Body of pancreas (tissue), 4 donors: ENCODE measurements at places on chromosomes 5 and 9. TPM values are rescaled to one million over a fixed set of nuclear protein-coding genes. Genes with fewer than 3 reads are reported as not detected.
A peak's percentile ranks its signal among the peaks of the same experiment; 100 is the strongest.

DNA sequence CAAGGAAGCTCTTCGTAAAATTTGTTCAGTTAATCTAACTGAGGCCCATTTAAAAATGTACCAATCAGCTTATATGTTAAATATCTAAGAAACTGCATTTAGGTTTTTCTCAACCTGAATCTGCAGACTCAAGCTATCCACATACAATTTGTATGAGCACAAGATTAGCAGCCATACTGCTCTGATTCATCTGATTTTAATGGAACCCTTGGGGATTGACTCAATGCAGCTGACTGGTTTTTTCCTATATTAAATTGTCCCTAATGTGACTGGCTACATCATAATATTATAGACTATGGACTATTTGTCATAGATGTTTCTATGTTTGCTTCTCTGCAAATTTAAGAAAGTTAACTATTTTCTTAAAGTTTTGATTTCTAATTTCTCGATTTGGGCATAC is 451.0 kb upstream of the TUSC1 start:
- no peak for DNase-seq

- no peak for DNase-seq
Observed at GRCh38 chr5:98217138-98217537, 556.3 kb upstream of the RGMB start.

DNA sequence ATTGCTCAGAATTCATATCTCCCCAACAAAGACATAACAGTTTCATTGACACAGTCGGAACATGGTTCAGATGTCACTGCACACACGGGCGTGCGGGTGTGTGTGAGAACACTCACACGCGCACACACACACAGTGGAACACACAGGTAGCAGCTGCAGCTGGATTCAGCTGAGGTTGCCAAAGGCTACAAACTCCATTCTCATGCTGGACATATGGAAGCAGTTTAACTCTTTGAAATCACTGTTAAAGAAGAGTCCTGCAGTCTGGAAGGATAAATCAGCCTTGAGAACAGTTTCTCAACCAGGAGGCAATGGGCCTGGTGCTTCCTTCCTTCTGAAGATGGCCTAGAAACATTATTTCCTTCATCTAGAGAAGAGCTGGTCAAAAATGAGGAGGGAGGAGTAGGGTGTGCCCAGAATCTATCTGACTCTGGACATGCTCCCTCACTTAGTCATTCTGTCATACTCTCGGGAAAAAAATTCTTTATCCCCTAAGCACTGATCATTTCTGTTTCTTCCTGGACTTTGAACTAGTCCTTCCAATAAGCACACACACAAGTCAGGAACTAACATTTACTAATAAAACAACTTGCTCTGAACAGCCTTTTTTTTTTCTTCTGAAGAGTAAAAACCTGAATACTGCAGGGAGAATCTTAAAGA is 160.6 kb downstream of the ZDHHC21 start:
- no peak for DNase-seq

DNA sequence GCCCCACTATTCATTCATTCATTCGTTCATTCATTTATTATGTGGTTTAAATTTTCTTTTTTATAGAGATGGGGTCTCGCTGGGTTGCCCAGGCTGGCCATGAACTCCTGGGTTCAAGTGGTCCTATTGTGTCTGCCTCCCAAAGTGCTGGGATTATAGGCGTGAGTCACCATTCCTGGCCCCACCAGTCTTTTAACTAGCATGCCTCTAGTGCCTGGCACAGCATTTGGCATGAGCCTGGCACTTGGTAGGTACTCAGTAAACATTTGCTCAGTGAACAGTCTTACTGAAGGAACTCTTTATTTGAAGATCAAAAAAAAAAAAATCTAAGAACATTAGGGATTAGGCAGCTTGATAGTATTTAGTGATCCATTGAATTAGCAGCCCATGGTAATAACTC is 98.1 kb downstream of the KDM4C start:
- DNase-seq = peak; percentile 54

- no peak for DNase-seq
Observed at GRCh38 chr9:71857159-71857558, 53.8 kb downstream of the ABHD17B start.

DNA sequence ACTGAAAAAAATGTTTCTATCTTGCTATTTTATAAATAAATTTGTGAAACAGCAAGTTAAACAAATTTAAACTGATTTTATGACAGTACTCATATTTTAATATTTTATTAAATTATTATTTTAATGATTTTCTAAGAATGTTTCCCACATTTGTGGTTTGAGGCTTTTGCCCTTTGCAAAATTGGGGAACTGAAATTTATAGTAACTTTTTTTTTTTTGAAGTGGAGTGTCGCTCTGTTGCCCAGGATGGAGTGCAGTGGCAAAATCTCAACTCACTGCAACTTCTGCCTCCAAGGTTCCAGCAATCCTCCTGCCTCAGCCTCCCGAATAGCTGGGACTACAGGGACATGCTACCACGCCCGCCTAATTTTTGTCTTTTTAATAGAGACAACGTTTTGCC is 7.2 kb upstream of the ADGRV1 start:
- DNase-seq = no peak

- DNase-seq = no peak
Observed at GRCh38 chr9:81841333-81841732, 86.9 kb upstream of the SPATA31D4 start.

DNA sequence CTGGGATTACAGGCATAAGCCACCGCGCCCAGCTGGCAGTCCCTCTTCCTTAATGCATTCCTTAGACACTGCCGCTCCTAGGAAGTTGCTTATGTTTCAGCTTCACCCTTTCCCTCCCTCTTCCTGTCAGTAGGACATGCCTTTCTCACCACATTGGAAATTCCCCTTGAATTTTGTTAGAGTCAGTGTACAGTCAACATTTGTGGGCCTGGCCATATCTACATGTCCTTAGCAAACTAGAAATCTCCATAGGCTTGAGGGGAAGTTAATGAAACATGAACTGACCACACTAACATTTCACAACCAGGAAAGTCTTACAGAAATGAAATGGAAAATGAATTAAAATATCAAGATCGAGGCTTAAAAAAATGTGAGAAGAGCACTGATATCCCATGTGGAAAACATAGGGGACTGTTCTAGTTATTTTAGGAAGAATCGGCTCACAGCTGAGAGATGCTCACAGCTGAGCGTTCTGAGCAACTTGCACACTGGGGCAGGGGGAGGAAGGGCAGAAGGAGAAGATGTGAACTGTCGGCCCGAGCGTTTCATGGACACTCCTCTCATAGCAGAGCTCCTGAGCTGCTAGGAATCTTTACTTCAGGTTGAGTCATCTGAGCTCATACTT is 21.1 kb upstream of the LVRN start:
- no peak for DNase-seq

Gene DMRTA1
- 4.4 TPM for total RNA-seq

- no peak for DNase-seq
Observed at GRCh38 chr9:125960626-125961025, 213.5 kb downstream of the PBX3 start.

Gene GLRA1
- not detected for total RNA-seq

Gene CORO2A
- total RNA-seq = 0.66 TPM

DNA sequence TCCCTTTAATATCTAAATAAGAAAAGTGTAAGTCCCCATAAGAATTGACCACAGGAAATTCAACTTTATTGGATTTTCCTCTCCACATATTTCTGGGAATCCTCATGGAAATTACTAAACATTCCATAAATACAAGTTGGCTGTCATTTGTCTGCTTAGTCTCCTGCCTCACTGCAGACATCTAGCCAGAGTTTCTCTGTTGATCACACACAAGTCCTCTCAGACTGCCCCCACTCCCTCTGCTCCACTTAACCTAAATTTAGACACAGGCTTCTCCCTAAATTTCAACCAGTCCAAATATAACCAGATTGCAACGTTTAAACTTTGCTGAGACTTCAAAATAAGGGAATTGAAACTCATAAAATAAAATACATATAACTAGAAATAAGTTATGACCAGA is 982.1 kb downstream of the DTWD2 start:
- DNase-seq = no peak
